ENCODE measurements at places on chromosomes 1 and 21.

GRCh38 chr1:61386770-61387169, 304.4 kb downstream of the NFIA start:
- DNase-seq: no peak

DNA sequence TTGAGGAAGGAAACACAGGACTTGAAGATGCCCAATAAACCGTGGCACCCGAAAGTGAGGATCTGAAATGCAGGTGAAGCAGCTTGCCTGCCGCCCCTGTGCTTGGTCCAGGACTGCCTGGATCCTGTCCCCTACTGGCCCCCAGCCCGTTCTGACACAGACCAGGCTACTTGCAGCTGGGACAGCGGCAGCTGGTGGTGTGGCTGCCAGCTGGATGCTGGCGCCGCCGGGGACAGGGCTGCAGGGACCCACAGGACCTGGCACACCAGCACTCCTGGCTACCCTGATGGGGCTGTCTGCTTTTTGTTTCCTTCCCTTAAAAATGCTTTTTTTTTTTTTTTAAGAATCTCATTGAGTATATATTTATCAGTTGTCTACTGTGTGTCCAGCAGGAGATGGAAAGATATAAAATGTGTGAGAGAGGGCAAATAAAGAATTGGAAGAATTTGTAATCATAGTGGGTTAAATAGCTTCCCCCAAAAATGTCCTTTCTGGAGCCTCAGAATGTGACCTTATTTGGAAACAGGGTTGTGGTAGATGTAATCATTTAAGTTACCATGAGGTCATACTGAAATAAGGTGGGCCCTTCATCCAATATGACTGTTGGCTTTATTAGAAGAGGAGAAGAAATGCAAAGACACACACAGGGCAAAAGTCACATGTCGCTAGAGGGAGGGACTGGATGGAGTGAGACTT, 165.6 kb downstream of the DSCAM start:
- DNase-seq: no peak

GRCh38 chr1:41709873-41710272, 208.8 kb downstream of the HIVEP3 start:
- no peak for DNase-seq

DNA sequence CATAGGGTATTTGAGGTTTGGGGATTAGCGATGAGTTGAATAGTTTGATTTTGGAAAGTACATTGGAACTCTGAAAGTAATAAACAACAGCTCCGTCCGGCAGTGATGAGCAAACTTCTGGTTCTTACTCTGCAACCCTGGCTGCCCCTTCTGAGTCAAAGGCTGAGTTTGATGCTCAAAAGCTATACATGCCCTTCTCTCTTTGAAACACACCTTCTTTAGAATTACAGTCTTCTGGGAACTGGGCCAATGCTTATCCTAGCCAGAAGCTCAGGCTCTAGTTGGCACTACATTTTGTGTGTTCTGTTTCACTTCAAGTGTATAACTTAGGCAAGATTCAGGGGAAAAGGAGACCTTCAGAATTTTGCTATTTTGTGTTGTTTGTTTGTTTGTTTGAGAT, 9.3 kb downstream of the AHCYL1 start:
- no peak for DNase-seq

DNA sequence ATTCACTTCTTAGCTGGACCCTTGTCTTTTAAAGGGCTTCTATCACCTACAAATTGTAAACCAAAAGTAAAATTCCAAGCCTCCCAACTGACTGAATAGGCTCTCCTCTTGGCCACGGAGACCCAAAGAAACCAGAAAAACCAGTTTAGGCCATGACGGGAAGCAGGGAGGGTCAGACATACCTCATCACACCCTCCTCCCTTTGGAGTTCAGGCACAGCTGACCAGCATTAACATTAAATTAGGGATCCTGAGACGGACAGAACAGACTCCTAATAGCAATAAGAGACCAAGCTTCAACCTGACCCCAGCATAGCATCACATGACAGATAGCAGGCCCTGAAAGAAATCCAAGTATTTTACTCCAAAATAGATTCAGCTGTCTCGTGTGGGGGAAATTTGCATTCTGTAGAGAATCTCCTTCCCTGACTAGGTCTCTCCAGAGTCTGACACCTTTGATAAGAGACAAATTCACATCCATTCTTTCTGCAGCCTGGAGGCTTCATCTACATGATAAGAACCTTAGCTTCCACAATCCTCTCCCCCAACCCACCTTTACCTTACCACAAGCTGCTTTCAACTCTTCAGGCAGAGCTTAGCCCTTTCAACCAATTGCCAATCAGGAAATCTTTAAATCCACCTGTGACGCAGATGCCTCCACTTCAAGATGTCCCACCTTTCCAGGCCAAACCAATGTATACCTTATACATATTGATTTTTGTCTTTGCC, 177.1 kb upstream of the RAB4A start:
- DNase-seq: no peak

GRCh38 chr21:45531393-45532215, 10.6 kb downstream of the SLC19A1 start:
- DNase-seq: no peak

DNA sequence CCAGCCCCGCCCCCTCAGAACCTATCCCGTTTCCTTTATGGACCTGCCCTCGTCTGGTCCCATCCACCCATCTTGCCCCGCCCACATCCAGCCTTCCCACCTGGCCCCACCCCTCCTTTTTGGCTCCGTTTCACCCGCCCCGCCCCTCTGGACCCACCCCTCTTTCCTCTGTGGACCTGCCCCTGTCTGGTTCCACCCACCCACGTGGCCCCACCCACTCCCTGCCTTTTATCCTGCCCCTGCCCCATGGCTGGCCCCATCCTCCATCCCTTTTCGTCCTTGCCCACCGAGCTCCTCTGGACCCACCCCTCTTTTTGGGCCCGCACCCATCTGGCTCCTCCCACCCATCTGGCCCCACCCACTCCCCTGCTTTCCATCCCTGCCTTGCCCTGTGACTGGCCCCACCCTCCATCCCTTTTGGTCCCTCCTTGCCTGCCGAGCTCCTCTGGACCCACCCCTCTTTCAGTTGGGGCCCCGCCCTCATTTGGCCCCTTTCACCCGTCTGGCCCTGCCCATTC, 177.3 kb downstream of the CAMTA1 start:
- DNase-seq: no peak

DNA sequence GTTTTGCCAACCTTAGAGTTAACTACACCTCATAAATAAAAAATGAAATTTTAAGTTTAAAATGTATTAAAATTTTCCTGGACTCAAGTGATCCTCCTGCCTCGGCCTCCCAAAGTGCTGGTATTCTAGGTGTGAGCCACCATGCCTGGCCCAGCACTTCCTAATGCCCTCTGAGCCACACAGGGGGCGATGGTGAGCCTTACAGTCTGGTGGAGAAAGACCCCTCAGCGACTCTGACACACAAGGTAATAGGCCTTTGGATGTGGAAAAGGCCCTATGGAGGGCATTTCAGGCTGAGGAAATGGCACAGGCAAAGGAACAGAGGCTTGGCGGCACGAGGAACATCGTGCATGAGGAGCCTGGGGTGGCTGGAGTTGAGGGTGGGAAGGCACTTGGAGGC, 6.7 kb downstream of the CITED4 start:
- no peak for DNase-seq

GRCh38 chr21:31078796-31079195, 40.5 kb upstream of the KRTAP19-8 start:
- DNase-seq: no peak

GRCh38 chr1:116847688-116848531, 61.8 kb upstream of the PTGFRN start:
- no peak for DNase-seq

GRCh38 chr1:87588495-87588894, 259.8 kb downstream of the LMO4 start:
- DNase-seq: no peak

DNA sequence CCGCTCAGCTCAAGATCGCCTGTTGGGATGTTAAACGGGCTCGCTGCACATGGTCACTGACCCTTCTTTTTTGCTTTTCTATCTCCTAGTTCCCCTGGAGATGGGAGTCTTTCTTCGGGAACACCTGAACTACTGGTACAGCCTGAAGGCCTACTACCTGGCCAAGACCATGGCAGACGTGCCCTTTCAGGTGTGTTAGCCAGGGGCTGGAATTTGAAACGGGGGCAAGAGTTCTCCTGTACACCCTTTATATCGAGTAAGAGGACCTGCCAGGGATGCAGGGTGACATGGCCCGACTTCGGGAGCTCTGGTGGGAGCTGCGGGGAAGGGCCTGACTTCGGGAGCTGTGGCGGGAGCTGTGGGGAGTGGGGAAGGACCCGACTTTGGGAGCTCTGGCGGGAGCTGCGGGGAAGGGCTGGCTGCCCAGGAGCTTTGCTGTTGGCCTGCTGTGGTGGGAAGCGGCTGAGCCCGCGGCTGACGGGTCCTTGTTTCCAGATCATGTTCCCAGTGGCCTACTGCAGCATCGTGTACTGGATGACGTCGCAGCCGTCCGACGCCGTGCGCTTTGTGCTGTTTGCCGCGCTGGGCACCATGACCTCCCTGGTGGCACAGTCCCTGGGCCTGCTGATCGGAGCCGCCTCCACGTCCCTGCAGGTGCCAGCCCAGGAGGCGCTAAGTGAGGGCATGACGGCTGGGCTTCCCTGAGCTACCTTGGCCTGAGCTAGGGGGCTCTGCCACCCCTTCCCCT, 24.0 kb downstream of the TFF3 start:
- no peak for DNase-seq

GRCh38 chr1:221743416-221744208, 1.7 kb upstream of the DUSP10 start:
- DNase-seq: peak; percentile 55

DNA sequence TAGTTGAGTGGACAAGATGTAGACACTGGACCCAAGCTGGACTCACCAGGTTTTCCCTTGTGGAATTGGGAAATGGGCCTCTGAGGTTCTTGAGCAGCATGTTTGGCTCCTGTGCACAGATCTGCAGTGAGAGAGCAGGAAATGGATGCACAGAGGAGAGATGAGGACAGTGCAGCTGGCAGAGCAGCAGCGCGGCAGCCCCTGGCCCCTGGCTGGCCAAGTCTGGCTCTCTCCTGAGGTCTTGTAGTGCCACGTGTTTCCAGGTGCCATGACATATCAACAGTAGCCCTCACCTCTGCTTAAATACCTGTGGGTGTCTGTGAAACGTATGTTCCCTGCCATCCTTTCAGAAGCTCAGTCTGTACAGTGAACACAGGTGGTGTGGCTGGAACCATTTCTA, 19.2 kb upstream of the BCL10 start:
- DNase-seq: no peak

DNA sequence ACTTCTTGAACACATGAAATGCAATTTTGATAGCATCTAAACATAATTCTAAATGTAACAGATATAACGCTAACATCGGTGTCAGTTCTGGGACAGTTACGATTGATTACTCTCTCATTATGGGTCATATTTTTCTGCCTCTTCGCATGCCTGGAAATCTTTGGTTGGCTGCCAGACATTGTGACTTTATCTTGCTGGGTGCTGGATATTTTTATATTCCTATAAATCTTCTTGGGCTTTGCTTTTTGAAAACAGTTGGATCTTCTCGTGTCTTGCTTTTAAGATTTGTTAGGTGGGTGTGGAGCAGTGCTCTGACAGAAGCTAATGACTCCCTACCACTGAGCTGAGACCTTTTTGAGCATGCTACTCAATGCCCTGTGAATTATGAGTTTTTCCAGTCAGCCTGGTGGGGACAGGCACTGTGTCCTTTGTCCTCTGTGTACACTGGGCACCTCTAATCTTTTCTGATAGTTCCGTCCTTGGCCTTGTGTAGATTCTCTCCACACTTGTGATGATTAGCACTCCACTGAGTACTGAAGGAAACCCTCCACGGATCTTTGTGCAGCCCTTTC, 28.0 kb upstream of the EDARADD start:
- no peak for DNase-seq

- no peak for DNase-seq
Measured at GRCh38 chr1:62282909-62283755, 36.1 kb downstream of the KANK4 start.

DNA sequence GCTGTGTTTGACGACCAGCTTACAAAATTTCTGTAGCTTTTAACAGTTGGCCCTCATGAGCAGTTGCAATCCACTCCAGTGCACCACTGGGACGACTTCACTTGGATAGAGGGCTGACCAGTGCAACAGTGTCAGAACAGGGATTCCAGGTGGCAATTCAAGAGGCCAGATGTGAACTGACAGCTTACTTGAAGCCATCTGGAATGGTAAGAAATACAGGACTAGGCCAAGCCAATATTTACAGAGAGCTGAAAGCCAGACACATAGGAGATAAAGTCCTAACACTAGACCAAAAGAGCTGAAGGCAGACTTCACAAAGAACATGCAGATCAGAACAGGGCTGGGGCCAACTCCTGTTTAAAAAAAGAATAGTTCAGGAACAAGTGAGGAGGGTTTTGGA, 93.5 kb upstream of the NFIA start:
- no peak for DNase-seq

- DNase-seq: no peak
Measured at GRCh38 chr21:17455028-17455353, 57.9 kb upstream of the CXADR start.

DNA sequence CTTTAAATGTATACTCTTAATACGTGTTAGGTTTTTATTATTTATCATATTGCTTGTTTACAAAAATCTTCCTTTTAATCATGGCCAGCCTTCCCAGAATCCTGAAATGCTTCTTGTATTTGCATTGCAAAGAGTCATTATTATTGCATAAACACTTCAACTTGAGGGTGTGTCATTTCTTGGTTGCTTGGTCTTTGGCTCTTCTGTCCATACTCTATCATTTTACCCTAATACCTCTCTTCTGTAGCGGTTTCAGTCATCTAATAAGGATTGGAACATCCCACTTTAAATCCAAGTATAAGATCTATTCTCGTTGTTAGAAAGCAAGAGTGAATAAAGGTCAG, 200.6 kb upstream of the CACYBP start:
- no peak for DNase-seq
